Natural killer cell treated with Interleukin-12 subunit alpha and Interleukin-12 subunit beta and Interleukin-15 and Interleukin-18, amount 100 ng/mL, for 72 hours (primary cell): ENCODE measurements at places on chromosomes 12 and 14.

- peak; percentile 60 for DNase-seq
These were observed at the start of gene BEGAIN for GRCh38 chr14:100587086-100587762. Gene BEGAIN (minus strand): TSS chr14:100587417. CDS start chr14:100587290, 127 bp downstream.

GRCh38 chr14:59277659-59278058 is 89.2 kb downstream of the DAAM1 start:
- no peak for DNase-seq

- DNase-seq = no peak
These were observed 127.7 kb downstream of the SPTSSA start for GRCh38 chr14:34334329-34334728.

GRCh38 chr12:94458877-94459727 is 565 bp downstream of the CEP83 start:
- DNase-seq = no peak

DNA sequence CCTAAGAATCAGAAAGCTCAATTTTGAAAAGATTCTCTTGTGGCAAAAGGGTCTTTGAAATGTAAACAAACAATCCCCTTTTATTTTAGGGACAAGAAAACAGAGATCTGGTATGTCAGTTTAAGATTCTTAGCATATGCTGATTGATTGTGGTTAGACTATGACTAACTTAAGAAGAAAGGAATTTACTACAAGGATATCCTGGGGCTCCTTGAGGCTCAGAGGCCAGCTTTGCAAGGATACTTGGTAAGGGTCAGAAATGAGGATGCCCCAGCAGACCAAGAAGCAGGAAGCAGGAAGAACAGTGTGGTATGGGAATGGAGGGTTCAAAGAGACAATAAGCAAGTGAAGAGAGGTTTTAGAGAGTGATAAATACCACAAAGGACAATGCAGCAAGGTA is 474.6 kb downstream of the ETNK1 start:
- DNase-seq = no peak

GRCh38 chr12:28882444-28882843 is 266.6 kb upstream of the FAR2 start:
- DNase-seq = no peak

GRCh38 chr12:56867216-56867615 is 67.0 kb downstream of the SDR9C7 start:
- no peak for DNase-seq

GRCh38 chr14:99822800-99823455 is 29.7 kb downstream of the EML1 start:
- no peak for DNase-seq

DNA sequence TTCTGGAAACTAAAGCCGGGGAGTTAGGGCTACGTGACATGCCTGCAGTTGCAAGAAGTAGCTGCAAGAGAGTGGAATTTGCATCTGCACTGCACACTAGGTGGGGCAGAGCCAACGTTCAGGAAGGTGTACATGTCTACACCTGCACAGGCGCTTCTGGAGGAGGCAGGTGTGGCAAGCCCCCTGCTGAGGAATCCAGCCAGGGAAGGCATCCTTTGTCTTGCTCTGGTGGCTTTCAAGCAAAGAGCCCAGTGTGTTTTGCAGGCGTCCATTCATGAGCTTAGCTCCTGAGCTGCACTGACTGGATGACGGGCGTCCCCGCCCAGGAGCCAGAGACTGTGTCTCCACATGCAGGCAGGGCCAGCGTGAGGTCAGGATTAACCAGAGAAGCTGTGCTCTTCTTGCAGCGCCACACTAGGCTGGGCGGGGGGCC is 116.3 kb downstream of the ZFP36L1 start:
- DNase-seq = no peak

DNA sequence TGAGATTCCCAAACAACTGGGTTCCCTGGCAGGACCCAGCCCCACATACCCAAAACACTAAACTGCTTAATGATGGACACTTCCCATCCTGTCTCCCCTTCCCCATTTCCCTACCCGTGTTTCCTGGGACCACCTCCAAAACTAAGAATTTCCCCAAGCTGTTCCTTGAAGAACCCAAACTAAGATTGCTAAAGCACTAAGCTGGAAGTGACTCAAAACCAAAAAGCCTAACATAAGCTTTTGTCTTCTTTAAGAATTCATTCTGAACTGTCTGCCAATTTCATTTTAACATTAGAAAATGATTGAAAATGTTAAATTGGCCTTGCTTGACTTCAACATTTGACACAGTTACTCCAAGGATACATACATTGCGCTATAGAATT is 29.5 kb upstream of the STAB2 start:
- no peak for DNase-seq

- no peak for DNase-seq
These were observed 17.8 kb downstream of the CDK2AP1 start for GRCh38 chr12:123253641-123254459.

DNA sequence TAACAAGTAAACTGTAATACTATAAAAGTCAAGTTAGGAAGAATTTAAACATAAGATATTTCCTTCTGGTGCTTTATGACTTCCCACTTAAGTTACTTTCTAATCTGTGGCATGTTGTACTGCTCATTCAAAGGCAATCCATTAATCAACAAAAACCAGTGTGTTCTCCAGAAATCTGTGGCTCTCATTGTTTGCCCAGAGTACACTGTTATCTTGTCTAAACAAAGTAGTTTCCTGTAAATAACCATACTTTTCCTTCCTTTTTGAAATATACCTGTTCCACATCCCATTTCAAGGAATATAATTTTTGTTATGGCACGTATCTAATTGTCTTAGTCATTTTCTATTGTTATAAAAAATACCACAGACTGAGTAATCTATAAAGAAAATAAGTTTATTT is 184.1 kb downstream of the CCER1 start:
- no peak for DNase-seq

GRCh38 chr12:6074427-6074826 is 50.0 kb downstream of the VWF start:
- DNase-seq = no peak

DNA sequence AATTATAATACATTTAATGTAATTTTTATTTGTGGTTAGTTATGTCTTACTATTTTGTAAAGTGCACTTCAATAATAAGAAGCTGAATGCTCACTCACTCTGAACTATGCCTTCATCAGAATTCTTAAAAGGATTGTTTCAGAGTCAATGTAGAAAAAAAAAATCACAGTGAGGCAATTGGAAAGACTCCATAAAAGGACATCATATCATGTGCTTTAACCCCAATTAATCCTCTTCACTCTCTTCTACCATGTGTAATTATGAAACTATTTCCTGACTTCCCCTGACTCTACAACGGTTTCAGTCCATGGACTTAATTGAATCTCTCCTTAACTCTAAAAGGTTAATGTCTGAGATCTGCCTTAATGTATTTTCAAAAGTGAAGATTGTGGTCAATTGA is 250.4 kb upstream of the ALG10 start:
- DNase-seq = no peak

GRCh38 chr12:19755136-19755535 is 315.8 kb downstream of the AEBP2 start:
- DNase-seq = no peak

DNA sequence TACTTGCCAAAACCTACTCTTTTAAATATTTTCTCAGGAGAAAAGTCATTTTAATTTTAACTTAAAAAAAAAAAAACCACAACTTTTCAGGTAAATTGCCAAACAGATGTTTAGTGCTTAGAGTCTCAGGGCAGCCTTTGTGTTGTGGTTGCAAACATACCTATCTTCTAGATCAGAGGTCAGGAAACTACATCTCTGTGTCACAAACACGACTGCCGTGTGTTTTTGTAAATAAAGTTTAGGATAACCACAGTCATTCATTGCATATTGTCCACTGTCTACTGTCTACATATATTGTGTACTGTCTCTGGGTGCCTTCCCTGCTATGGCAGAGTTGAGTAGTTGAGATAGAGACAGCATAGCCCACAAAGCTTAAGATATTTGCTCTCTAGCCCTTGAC is 48.9 kb downstream of the DYRK2 start:
- DNase-seq = no peak

DNA sequence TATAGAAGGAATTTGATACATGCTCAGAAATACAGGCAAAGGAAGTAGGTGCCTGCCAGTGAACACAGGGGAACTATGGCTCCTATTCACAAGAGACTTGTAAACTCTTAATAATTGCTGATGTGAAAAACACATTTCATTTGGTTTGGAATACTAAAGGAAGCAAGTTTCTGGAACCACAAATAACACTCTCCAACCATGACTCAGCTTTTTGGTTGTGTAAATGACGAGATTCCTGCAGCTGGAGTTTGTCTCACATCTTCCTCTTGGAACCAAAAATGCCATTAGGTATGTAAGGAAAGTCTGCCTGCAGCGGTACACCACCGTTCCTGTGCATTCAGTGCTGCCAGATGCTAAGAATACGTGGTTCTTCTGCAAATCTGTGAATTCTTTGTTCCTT is 4.5 kb upstream of the OR11H6 start:
- no peak for DNase-seq

DNA sequence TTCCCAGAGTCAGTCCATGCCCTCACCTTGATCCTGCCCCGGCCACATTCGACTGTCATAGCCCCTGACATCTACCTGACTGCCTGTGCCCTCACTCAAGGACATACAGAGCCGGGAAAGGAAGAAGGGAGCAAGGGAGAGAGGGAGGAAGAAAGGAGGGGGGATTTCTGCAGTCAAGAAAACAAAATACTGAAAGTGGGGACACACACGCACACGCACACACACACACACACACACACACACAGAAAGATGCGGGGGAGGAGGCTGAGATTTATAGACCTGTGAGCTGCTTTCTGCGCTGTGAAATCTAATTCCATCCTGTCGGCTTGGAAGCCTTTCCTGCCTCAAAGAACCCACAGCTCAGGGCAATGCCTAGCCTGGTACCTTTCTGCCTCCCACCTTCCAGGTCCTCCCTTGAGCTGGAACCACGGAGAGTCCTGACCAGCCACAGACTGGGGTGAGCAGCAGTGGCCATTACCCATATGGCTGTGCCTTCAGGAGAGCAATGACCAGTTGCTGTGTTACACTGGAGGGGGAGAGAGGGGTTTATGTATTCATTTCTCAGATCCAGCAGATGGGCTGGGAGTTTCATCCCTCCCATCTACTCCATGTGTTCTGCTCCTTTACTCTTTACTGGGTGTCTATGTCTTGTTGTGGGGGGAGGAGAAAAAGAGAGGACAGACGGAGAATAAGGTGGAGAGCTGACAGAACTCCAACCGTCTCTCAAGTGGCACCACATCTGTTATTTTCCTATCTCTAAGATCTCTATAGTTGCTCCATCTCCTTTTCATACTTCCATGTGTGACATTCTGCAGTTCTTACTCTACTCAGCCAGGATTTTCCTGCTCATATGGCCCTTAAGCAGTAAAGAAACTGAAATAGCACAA is 12.9 kb downstream of the C14orf93 start:
- no peak for DNase-seq

DNA sequence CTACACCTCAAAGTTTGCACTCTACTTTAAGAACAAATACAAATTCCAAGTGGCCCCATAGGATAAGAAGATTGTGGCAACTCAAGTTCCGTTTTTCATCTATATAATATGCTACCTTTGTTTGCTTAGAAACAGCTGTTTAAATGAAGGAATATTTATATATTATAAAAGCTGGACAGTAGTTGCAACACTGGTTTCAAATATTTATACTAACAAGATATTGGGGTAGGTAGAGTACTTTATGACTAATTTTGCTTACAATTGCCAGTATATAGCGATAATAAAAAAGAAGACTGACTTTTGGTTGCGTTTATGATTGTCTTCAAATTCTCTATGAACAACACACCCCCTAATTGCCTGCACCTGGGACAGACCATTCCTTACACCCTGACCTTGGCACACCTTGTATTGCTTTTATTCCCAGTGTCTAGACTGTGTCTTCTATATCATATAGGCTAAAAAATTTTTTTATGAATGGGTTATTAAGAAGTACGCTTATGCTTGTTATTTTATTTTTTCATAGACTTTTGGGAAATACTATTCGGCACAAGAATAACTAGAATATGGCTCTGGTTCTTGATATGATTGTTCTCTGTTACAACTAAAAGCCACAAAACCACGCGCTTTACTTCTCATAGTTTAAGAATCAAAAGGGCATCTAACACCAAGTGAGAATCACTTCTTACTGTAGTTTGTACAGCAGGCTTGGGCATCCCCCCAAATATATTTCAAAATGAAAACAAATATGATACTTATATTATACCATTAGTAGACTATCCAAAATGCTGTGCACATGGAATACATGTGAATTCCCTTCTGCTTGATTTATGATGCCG is 455.4 kb upstream of the DCN start:
- DNase-seq = no peak

DNA sequence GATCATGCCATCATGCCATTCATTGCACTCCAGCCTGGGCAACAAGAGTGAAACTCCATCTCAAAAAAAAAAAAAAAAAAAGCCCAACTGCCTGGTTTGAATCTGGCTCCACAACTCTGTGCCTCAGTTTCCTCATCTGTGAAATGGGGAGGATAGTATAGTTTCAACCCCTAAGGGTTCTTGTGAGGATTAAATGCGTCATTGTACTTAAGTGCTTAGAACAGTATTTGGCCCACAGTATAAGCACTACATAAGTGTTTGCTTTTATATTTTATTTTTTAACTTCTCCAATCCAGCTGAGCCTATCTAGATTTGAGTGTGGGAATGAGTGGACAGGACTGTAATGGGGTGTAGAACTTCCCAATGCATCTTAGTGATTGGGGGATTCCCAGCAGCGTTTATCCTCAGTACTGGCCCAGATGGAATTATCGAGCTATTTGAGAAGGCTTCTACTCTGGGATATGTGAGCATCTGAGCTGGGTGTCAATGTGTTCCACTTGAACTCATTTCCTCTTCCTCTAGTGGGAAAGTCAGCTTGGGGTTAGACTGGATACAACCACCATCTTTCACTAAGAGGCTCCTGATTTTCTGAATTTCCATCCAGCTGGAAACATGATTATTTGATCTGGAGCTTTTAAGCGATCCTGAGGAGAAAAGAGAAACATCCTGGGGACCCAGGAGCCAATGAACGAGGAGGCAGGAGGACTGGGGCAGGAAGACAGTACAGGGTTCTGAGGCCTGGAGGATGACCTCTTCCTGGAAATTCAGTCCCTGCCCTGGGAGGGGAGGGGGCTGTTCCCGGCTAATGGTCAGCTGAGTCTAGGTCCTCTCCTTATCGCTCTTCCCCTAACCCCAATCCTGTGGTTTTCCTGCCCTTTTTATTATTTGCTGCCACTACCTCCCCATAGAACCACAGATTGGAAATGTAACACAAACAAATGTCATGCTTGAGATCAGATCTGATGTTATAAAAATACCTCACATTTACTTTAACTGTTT is 9.3 kb upstream of the ESPL1 start:
- no peak for DNase-seq

DNA sequence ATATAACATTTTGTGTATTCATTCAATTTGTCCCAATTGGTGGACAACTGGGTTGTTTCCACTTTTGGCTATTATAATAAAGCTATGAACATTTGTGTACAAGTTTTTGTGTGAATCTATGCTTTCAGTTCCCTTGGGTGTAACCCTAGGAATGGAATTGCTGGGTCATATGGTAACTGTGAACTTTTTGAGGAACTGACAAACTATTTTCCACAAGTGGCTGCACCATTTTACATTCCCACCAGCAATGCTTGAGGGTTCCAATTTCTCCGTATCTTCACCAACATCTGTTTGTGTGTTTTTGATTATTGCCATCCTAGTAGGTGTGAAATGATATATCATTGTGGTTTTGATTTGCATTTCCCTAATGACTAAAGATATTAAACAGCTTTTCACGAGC is 13.0 kb downstream of the LPCAT3 start:
- no peak for DNase-seq
